Motor neuron (in vitro differentiated cells): ENCODE measurements at places on chromosomes 12 and 14. TPM values are rescaled to one million over a fixed set of nuclear protein-coding genes. Genes with fewer than 3 reads are reported as not detected.

The CAPZA3 gene
- total RNA-seq = not detected in 2 replicates

The CLEC4C gene
- 0.44 TPM in 1 of 2 replicates, not detected in the other for total RNA-seq

The ABCD2 gene
- total RNA-seq = 3.2 and 3.9 TPM in 2 replicates

The OR4E2 gene
- 0.70 TPM in 1 of 2 replicates, not detected in the other for total RNA-seq

The IL31 gene
- not detected in 2 replicates for total RNA-seq

The CMA1 gene
- total RNA-seq = 0.21 TPM in 1 of 2 replicates, not detected in the other

The CCDC175 gene
- total RNA-seq = not detected in 2 replicates

The GSG1 gene
- 0.76 and 0.81 TPM in 2 replicates for total RNA-seq

The BEST3 gene
- total RNA-seq = 0.56 TPM in 1 of 2 replicates, not detected in the other

The EMC9 gene
- total RNA-seq = 34.6 and 41.2 TPM in 2 replicates

The TRHDE gene
- total RNA-seq = 2.5 and 3.0 TPM in 2 replicates

The DPPA3 gene
- total RNA-seq = not detected in 2 replicates

The SPIC gene
- not detected in 2 replicates for total RNA-seq
